ENCODE measurements at places on chromosomes 3 and 15.

GRCh38 chr3:173138026-173138425 is 3.0 kb downstream of the SPATA16 start:
- no peak for ATAC-seq

DNA sequence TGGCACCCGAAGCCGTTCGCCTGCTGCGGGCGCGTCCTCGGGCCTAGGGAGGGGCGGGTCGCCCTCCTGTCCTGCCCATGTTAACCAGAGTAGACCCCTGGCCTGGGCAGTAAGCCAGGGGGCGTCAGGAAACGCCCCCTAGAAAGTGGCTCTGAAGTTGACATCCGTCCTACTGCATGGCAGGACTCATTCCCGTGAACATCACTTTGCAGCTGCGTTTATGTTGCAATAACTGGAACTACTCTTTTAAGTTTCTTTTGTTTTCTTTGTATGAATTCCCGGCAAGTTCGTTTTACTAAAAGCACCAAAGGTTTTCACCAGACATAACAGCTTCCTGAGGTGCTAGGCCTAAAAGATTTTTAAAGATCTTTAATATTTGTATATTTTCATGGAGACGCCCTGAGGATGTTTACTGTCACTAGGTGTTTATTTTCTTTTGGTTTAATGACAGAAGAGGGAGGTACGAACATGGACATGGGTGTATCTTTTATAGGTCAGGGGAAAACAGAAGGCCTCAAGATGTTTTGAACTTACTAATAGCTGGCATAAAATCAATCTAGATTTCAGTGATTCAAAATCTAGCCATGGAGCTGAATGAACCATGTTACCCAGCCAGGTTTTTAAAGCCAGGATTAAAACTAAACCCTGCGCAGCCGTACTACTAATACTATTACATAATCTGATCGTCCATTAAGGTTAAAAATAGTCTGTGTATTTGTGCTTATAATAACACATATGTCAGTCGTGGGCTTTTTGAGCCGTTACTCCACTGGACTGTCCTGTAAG is 1.0 kb downstream of the C15orf61 start:
- no peak for ATAC-seq

GRCh38 chr3:182414586-182414985 is 378.7 kb upstream of the ATP11B start:
- ATAC-seq = no peak

DNA sequence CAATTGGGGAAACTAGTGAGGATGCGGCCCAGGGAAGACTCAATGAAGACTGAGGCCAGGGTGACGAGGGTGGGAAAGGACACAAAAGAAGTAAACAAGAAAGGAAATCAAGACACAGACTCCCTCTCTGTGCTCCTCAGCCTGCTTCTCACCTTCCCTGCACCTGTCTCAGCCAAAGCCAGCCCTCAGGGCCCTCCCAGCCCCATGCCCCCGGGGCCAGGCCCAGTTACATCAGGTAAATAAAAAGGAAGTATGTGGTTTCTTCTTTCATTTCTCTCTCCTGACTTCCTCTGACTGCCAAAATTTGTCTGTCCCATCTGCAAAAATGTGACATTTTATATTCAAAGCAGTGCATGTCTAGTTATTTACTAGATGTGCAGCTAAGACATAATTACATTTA is 328.0 kb downstream of the UACA start:
- ATAC-seq = no peak

- peak; percentile 72 for ATAC-seq
Observed at GRCh38 chr3:16203031-16203430, 28.6 kb downstream of the GALNT15 start.

DNA sequence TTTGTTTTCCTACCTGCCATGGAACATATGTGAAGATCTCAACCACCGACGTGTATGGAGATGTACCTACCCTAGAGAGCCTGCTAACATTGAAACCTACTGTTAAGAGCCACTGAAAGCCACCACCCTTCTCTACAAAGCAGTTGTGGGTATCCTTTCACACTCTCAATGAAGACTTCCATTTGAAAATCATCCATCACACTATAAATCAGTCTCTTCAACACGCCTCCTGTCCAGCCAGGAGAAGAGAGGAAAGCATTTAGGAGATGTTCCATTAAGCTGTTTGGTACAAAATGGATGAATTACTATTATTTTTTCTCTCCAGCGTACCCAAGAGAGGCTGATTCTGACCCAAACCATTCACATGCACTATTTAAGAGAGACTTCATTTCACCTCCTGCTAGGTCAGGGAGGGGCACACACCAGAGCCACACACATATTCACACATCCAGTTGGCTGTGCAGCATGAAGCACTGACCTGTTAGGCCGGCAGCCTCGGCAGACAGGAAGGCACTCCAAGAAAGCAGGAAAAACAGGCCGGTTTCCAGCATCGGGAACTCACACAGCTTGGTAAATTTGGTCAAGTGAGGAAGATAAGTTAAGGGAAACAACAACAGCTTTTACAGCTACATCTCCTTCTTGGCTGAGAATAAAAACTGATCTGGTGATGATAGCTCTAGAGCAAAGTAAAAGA is 274.5 kb downstream of the SLC9A9 start:
- no peak for ATAC-seq

DNA sequence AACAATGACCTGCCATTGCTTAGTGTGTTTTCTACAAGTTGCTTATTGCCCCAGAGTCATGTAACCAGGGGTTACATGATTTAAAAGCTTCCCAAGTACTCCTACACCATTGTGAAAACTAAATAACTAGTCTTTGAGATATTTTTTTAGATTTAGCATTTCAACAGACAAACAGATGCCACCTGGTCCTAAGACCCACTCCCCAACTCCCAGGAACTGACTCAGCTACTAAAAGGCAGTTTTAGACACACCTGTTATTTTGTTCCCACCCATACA is 28.1 kb upstream of the KBTBD12 start:
- no peak for ATAC-seq

DNA sequence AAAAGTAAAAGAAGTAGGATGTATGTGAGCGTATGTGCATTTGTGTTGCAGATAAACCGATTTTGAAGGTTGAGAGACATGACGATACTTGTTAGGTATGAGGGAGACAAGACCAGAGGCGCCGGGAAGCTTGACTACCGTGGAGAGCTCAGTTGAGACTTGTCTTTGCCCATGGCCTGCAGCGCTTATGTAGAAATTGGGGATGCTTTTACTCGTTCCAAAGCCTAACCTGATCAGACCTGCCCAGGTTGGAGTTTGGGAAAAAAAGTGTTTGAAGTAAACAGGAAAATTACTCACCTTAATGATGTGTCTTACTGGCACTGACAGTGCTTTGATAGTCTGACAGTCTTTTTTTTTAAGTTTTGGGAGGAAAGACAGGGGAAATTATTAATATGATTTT is 202.8 kb downstream of the TP63 start:
- ATAC-seq = no peak

- ATAC-seq = no peak
Observed at GRCh38 chr3:50192124-50192523, 714 bp downstream of the GNAT1 start.

DNA sequence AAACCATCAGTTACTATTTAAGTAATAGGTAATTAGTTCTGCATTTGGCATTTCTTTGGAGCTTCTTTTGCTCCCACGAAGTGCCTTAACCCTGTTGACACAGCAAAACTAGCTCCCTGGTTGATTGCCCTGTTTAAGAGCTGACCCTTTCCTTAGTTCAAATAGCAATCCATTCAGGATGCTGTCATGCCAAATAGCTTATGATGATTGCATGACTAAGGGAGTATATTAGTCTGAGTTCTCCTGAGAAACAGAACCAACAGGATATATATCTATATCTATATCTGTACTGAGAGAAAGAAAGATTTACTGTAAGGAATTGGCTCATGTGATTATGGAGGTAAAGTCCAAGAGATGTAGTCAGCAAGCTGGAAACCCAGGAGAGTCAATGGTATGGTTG is 50.3 kb upstream of the SPRED1 start:
- ATAC-seq = no peak

DNA sequence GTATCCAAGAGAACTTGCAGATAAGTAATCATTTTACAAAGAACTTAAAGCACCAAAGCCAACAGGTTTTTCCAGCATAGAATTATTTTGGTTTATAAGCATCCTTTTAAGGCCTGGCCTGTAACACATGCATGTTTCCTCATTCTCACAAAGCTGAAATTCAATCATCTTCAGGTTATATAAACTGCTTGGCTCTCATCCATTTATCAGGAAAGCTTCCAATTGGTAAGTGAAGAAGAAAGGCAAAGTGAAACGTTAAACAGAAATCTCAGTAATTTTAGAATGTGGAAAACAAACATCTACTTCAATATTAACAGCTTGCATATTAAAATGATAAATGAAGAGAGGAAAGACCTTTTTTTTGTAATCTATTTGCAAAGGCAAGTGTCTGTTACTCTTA is 1.6 kb downstream of the SERP1 start:
- ATAC-seq = no peak

DNA sequence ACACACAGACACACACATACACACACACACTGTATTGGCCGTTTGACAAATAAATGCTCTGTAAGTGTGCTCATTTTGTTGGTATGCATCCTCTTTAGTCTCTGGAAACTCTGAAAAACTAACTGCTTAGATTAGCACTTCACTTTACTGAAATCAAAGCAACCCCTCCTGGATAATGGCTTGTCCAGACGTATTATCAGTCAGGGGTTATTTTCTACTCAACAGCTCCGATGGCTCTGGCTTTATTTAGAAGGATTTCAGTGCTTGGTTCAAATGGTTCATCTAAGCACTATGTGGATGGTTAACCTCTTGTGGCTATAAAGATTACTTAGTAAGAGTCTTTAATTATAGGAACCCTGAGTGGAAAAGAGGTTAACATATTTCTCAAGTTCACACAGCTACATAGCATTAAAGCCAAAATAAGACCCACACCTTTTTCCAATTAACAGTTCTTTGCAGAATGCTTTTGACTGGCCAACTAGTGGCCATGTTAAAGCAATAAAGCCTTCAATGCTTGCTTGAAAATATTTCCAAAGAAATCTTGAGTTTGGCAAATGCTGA is 516.1 kb upstream of the NAALADL2 start:
- ATAC-seq = no peak

DNA sequence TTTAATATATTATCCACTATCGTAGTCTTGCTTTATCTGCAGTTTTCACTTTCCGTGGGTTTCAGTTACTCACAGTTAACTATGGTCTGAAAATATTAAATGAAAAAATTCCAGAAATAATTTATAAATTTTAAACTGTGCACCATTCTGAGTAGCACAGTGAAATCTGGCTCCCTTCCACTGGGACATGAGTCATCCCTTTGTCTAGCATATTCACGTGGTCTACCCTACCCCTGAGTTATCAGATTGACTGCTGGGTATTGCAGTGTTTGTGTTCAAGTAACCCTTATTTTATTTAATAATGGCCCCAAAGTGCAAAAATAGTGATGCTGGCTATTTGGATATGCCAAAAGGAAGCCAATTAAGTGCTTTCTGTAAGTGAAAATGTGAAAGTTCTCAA is 539.5 kb upstream of the AGTR1 start:
- ATAC-seq = no peak

DNA sequence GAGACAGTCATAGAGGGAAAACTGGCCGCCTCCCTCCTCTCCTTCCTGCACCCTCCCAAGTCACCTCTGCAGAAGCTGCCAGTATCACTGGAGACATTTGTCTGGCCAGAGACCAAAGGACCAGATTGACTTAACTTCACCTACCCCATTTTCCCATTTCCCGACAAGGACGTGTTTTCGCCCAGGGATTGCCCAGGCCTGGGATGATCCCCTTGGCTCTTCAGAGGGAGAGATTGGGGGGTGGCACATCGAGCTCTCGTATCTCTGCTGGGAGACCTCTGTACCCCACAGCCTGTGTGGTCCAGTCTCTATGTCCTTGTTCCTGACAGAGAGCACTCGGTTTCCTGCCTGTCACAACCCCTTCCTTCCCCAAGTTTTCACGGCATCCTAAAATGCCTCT is 31.4 kb downstream of the RGMA start:
- ATAC-seq = no peak

- no peak for ATAC-seq
Observed at GRCh38 chr3:16343101-16343500, 78.1 kb downstream of the OXNAD1 start.

DNA sequence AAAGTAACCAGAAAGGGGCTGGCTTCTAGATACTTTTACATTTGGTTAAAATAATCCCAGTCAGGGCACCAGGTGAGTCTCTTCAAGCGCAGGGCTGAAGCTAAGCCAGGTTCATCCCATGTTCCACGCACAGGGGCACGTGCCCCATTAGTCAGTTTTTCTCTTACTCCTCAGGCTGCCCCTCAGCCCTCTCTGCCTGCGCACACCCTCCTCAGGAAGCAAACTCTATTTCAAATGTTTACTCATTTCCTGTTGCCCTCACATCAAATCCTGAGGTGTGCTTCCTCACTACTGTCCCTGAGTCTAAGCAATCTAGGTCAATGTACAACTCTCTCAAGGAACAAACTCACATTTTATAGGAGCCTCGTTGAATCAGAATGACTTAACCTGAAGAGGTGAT is 48.5 kb downstream of the THBS1 start:
- peak; percentile 69 for ATAC-seq

- no peak for ATAC-seq
Observed at GRCh38 chr3:95148107-95148506, 1085.2 kb downstream of the NSUN3 start.

GRCh38 chr3:40550167-40550566 is 25.4 kb downstream of the ZNF621 start:
- ATAC-seq = no peak

- ATAC-seq = no peak
Observed at GRCh38 chr3:123152687-123153086, 49.1 kb upstream of the SEC22A start.

DNA sequence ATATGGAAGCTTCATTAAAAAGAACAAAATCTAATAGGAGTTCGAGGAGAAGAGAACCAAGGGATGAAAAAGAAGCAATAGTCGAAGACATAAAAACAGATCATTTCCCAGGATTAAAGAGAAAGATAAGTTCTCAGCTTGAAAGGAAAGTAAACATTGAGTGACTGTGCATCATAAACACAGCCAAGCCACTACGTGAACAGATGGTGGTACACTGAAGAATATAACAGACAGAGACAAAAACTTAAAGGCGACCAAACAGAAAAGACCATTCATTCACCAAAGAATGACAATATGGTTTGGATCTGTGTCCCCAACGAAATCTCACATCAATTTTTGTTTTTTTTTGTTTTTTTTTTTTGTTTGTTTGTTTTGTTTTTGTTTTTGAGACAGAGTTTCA is 210.8 kb upstream of the LINGO1 start:
- ATAC-seq = no peak

DNA sequence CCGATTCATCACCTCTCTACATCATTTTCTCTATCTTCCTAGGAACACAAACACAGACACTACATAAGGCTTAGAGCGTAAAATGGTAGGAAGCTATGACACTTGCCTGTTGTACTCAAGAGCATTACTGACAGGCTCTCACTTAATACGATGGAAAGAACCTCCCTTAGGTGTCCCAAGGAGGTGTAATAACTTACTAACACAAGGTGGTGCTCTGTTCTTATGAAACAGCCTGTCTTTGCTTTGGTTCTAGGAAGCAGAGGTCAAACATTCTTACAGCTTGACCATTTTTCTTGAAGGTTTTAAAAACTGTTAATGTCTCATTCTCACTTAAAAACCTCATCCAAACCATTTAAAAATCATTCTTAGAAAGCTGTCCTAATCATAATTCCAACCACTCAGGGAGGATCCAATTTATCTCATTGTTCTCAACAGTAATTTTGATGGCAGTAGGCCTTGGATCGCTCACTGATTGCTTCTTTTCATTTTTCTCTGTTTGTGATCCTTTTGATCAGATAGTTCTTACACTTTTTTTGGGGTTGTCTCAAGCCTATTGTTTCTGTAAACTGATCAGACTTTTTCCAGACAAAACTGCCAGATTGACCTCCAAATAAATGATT is 317.8 kb upstream of the AGTR1 start:
- ATAC-seq = no peak

Measured in activated T-helper 17 cell treated with anti-CD3 and anti-CD28 coated beads, Interleukin-2, amount 50 U/mL, for 72 hours (primary cell).